ENCODE measurements at places on chromosomes 13 and 19.

DNA sequence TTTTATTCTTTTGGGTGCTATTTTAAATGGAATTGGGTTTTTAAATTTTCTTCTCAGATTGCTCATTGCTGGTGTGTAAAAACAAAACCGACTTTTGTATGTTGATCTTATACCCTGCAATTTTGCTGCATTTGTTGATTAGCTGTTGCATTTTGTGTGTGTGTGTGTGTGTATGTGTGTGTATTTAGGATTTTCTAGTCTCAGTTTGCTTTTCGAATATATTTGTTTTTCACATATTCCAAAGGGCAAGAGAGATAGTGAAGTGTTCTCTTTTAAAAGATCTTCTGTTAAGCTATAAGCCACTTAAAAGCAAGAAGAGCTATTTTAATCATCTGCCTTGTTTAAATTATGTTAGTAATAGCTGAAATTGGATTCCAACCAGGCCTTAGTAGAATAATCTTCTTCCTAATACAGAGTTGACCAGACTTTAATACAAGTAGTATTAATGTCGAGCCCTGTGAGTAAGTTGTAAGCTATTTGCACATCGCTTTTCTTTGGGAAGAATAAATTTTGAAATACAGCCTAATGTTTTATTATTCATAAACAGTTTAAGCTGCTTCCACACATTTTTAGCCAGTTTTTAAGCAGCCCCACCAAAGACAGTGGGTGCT lies 57.4 kb downstream of the TM9SF2 start:
- DNase-seq: no peak
- H3K36me3 ChIP-seq: peaks cover 75% of the 10 kb centered on the region
- H3K27me3 ChIP-seq: no peaks in the 10 kb centered on the region
- no peaks in the 10 kb centered on the region for H3K4me1 ChIP-seq

DNA sequence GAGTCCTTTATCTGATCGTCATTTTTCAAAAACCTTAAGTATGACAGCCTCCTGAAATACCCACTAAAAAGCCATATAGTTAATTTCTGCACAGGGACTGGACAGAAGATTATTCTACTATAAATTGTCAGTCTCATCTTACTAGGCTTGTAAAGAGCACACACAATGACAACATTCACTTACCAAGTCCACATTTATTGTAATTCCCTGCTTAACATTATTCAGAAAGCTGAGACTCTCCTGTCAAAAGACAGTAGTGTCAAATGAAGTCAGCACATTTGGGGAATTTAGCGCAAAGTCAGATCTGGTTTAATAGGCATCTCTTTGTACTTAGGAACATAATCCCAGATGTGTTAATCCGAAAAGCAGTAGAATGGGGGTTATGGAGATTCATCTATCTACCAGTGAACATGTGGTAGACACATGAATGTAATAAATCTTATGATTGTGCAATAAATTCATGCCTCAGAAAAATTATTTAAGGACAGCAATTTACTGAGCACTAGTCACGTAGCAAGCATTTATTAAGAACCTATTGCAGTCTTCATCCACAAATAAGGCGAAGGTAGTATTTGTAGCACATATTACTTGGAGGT lies 224.6 kb upstream of the GPC6 start:
- no peak overlapping the region for H3K27ac ChIP-seq
- H3K4me1 ChIP-seq: no peaks in the 10 kb centered on the region
- no peak overlapping the region for H3K4me3 ChIP-seq
- H3K36me3 ChIP-seq: no peaks in the 10 kb centered on the region
- H3K27me3 ChIP-seq: no peaks in the 10 kb centered on the region

- H3K27me3 ChIP-seq: no peaks in the 10 kb centered on the region
- H3K27ac ChIP-seq: no peak overlapping the region
- H3K36me3 ChIP-seq: no peaks in the 10 kb centered on the region
- no peak overlapping the region for H3K4me3 ChIP-seq
- no peak for DNase-seq
Observed at GRCh38 chr13:43981512-43982301, 102.0 kb downstream of the LACC1 start.

- no peak for DNase-seq
- no peaks in the 10 kb centered on the region for H3K27me3 ChIP-seq
- H3K4me1 ChIP-seq: no peaks in the 10 kb centered on the region
- H3K27ac ChIP-seq: no peak overlapping the region
Observed at GRCh38 chr13:99215184-99215830, 14.7 kb downstream of the UBAC2 start.

GRCh38 chr19:40303765-40304164 lies 18.6 kb upstream of the AKT2 start:
- no peak overlapping the region for H3K27ac ChIP-seq
- no peaks in the 10 kb centered on the region for H3K4me1 ChIP-seq
- no peak for DNase-seq
- H3K27me3 ChIP-seq: no peaks in the 10 kb centered on the region

GRCh38 chr13:87453244-87453643 lies 217.9 kb upstream of the SLITRK5 start:
- H3K27me3 ChIP-seq: no peaks in the 10 kb centered on the region
- no peaks in the 10 kb centered on the region for H3K36me3 ChIP-seq
- no peaks in the 10 kb centered on the region for H3K4me1 ChIP-seq
- H3K4me3 ChIP-seq: no peak overlapping the region

GRCh38 chr19:1362387-1363257 lies 21.1 kb upstream of the NDUFS7 start:
- no peaks in the 10 kb centered on the region for H3K4me1 ChIP-seq
- peak overlapping the region; percentile 78 for H3K27ac ChIP-seq
- H3K27me3 ChIP-seq: no peaks in the 10 kb centered on the region
- peaks cover 92% of the 10 kb centered on the region for H3K36me3 ChIP-seq
- no peak for DNase-seq

Measured in endodermal cell (in vitro differentiated cells).